Germinal center (tissue), 1 donor: ENCODE measurements at places on chromosomes 5 and 9.

- no peak for DNase-seq
Observed at GRCh38 chr9:129938291-129938979, 103.2 kb downstream of the USP20 start.

DNA sequence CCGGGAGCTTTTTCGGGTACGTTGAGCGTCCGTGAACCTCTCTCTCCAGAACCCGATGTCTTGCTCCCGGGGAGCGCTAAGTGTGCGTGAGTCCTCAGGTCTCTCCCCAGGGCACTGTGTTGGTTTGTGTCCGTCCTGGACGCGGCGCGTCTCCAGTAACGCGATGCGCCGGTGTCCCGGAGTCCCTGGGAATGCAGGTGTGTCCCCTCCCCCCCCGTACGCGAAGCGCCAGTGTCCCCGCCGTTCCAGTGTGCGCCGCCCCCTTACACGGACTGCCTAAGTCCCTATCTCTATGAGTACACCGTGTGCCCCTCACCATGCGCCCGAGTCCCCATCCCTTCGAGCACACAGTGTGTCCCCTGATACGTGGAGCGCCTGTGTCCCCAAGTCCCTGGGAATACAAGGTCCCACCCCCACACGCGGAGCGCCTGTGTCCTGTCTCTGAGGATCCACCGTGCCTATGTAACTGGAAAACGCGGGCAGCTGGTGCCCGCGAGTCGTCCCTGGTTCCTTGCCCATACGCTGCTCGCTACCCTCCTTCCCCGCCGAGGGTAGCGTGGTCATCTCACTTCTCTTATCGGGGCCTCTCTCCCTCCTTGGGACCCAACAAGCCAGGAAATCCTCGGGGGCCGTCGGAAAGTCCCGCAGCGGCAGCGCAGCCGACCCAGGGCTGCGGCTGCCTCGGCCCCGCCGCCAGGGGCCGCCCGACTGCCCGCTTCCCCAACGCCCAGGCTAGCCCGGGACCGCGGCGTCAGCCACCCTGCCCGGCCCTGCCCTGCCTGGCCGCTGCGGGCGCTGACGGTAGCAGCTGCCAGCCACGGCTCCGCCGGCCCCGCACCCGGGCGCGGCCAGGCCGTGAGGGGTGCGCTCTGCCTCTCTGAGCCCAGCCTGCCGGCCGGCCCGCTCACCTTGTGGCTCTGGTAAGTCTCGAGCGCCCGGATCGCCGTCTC is 709 bp downstream of the ELL2 start:
- peak; percentile 84 for DNase-seq

DNA sequence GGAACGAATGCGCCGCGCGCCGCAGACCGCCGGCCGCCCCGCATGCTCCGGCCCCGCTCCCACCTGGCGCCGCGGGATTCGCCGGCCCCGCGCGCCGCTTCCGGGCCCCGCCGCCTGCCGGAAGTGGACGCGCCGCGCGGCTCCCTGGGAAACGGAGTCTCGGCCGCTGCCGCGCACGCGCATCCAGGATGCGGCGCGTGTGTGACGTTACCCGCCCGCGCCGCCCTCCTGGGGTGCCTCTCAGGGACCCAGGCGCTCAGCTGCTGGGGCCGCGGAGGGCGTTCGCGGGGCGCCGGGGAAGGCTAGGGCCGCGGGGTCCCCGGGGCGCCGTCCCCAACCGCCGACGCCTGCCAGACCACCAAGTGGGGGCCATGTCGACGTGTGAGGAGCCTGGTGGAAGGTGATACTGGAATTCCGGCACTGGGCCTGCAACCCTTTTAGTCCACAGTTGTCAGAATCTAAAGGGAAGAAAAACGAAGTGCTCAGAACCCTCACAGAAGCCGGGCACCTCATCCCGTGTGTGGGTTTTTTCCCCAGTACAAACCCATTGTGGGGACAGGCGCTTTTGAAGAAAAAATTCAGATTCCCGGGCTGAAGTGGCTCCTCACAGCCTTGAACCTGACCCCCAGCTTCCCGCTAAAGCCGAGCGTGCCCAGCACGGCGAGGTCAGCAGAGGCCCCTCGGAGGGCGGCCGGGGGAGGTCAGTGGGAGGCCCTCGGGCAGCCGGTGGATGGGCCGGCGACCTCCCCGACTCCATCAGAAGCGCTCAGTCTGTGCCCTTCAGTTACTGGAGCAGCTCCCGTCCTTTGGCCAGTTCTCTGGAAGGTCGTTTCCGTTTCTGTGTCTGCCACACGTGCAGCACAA is at the start of gene CLPTM1L:
TSS of gene CLPTM1L (minus strand) at position 125 of the 864 bp plus-strand sequence. CDS start 258 bp downstream, outside the sequence.
- DNase-seq, result peak; percentile 97

GRCh38 chr9:13555989-13556500 is 276.6 kb upstream of the MPDZ start:
- DNase-seq, result no peak

GRCh38 chr5:164637931-164638521 is 1132.6 kb downstream of the MAT2B start:
- no peak for DNase-seq

DNA sequence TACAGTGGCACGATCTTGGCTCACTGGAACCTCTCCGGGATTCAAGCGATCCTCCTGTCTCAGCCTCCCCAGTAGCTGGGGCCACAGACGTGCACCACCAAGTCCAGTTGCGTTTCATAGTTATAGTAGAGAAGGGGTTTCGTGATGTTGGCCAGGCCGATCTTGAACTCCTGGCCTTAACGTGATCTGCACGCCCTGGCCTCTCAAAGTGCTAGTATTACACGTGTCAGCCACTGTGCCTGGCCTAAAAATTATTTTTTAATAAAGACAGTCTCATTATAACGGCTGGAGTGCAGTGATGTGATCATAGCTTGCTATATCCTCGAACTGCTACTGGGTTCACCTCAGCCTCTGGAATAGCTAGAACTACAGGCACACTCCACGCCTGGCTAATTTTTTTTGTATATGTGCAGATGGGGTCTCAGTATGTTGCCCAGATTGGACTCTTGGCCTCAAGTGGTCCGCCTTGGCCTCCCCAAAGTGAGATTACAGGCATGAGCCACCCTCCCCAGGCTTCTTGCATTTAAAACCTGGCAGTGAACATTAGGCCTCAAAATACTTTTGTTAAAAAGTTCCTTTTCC is 4.4 kb downstream of the NPM1 start:
- no peak for DNase-seq

GRCh38 chr5:144421411-144421810 is 250.7 kb downstream of the KCTD16 start:
- DNase-seq, result no peak

- DNase-seq, result no peak
Observed at GRCh38 chr9:133162861-133163503, 732 bp downstream of the GBGT1 start.

DNA sequence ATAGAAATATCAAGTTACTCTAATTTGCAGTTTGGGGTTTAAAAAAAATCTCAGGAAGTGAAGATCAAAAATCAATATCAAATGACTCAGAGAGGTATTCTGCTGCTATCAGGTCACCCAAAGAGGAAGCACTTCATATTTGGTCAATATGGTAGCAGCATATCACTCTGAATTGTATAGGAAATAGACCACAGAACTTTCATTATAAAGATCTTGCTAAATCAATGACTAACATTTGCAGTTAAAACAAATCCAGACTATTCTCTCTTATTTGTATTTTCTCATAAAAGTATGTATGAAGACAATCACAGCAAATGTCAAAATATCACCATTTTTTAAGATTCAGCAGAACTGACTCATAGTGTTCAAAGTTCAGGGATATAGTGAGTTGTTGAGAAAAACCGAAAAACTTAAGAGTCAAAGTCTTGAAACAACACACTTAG is 105.8 kb upstream of the PCSK1 start:
- DNase-seq, result no peak
